ENCODE measurements at places on chromosomes 1 and 21.

DNA sequence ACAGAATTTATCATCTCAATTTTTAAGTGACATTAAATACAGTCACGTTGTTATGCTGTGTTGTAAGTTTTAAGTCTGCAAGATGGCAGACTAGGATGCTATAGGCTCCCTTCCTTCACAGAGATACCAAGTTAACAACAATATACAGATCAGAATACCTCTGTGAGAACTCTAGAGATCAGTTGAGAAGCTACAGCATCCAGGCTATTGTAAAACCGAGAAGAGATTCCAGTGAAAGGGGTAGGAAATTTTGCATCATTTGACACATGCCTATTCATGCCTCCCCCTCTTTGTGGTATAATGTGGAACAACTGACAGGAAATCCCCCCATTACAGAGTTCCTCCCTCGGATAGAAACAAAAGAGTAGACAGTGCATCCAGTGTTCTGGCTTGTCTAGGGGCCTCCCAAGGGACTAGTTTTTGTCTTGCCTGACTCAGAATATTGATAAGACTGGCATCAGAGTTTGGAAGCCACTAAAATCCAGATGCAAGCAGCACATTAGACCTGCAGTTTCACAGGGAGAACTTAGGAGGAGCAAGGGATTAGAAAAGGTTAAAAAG, 80.6 kb downstream of the LBR start:
- DNase-seq, result no peak

GRCh38 chr1:221708076-221708571, 33.8 kb downstream of the DUSP10 start:
- no peak for DNase-seq

DNA sequence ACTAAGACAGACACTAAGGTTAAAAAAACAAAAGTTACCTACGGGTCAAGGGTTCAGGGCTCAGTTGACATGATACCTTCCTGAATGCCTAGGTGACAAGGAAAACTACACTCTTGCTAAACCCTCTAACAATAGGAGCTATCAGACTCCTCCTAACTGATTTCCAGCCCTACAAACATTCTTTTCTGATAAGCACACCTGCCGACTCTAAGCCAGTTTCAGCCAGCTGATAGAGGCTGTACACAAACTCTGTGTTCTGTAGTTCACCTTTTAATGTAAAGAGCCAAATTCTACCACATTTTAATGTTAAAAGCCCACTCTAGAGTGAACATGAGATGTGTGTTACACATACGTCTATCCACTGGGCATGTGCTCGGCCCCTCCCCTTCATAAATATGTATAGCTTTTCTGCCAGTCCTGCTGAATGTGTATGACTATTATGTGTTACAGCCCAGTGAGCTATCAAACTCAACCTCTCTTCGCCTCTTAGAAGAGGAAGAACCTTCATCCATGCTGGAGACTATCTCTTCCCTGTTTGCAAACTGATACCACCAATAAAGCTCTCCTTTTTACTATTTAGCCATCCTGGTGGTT, 40.0 kb upstream of the FAM163A start:
- DNase-seq, result no peak

DNA sequence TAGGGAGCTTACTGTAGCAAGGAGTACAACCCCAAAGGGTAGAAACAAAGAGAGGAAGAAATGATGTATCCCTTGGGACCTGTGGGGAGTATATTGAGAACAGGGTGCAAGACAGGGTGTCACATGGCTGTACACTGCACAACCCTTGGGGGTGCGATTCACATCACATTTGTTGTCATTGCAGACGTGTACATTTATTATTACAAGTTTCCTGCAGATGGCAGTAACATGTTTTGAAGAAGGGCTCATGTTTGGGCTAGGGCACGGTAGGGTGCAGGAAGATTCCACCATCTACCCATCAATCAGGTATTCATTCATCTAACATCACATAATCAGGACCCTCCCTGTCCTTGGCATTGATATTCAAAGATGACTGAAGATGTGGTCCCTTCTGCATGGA, 62.5 kb downstream of the NDUFS5 start:
- no peak for DNase-seq

Measured in left kidney (tissue), 8 donors.